ENCODE measurements at places on chromosomes 7 and 10.

- no peak for DNase-seq
Measured at GRCh38 chr10:23754179-23754578, 315.3 kb downstream of the OTUD1 start.

- no peak for DNase-seq
Measured at GRCh38 chr10:55358539-55358938, 557.5 kb upstream of the PCDH15 start.

- DNase-seq = no peak
Measured at GRCh38 chr10:28664369-28664740, 13.0 kb upstream of the BAMBI start.

GRCh38 chr7:95595746-95596197 is 544 bp downstream of the PDK4 start:
- no peak for DNase-seq

GRCh38 chr10:1558906-1559305 is 178.4 kb downstream of the ADARB2 start:
- no peak for DNase-seq

GRCh38 chr10:19702215-19702614 is 114.0 kb upstream of the PLXDC2 start:
- DNase-seq = no peak

GRCh38 chr10:90939116-90939515 is 18.2 kb upstream of the ANKRD1 start:
- DNase-seq = no peak

- no peak for DNase-seq
Measured at GRCh38 chr10:70765794-70766594, 19.2 kb downstream of the TBATA start.

- DNase-seq = no peak
Measured at GRCh38 chr7:48643431-48644013, 280.8 kb upstream of the CDC14C start.

- no peak for DNase-seq
Measured at GRCh38 chr7:115613836-115614235, 416.7 kb downstream of the TFEC start.

GRCh38 chr10:117547016-117547715 is 4.6 kb downstream of the EMX2 start:
- no peak for DNase-seq

DNA sequence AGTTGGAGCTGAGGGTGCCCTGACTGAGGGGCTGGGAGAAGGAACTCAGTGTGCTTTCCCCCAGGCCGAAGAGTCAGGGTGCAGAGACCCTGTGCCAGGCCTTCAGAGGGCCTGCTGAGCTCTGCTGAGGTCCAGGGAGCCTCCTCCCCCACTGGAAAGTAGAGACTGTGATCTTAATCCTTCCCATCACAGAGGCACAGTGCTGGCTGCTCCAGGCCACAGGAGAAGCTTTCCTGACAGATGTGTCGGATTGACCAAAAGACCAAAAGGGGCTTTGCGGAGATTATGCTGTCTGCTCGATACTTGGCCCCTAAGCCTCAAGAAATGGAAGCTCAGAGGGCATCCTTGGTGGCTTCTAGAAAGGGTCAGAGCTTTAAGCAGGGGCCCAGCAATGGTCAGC is 32.9 kb upstream of the BTRC start:
- DNase-seq = no peak

GRCh38 chr7:117285826-117286225 is 37.0 kb downstream of the WNT2 start:
- no peak for DNase-seq
